ENCODE measurements at places on chromosomes 3 and 15. TPM values are rescaled to one million over a fixed set of nuclear protein-coding genes. Genes with fewer than 3 reads are reported as not detected.

PLIN1 gene
- 0.70 TPM for total RNA-seq

SMAD6 gene
- total RNA-seq: 17.5 TPM

ANKUB1 gene
- not detected for total RNA-seq

LTF gene
- total RNA-seq: not detected

FOXL2 gene
- total RNA-seq: 0.24 TPM

ERICH6 gene
- 0.83 TPM for total RNA-seq

DNA sequence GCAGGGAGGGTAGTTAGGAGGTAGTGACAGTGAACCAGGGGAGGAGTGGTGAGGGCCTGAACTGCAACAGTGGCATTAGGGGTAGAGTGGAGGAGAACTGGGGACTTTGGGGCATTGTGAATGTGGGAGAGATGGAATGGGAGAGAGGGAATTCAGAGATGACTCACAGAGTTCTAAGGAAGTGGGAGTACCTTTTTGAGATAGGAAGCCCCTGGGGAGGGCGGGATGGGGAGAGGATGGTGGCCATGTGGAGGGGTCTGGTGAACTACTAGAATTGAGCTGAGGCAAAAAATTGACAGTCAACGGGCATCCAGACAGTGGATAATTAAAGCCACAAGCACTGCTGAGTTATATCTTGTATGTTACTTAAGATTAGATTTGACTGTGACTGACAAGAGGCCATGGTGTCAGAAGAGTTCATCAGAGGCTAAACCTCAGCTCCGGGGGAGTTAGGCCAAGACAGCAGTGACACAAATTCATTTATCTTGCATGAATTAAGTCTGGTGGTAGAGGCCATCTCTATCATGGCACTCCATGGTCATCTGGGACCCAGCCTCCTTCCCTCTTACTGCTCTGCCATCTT is 34.0 kb downstream of the PLEKHO2 start:
- no peak for DNase-seq

DNA sequence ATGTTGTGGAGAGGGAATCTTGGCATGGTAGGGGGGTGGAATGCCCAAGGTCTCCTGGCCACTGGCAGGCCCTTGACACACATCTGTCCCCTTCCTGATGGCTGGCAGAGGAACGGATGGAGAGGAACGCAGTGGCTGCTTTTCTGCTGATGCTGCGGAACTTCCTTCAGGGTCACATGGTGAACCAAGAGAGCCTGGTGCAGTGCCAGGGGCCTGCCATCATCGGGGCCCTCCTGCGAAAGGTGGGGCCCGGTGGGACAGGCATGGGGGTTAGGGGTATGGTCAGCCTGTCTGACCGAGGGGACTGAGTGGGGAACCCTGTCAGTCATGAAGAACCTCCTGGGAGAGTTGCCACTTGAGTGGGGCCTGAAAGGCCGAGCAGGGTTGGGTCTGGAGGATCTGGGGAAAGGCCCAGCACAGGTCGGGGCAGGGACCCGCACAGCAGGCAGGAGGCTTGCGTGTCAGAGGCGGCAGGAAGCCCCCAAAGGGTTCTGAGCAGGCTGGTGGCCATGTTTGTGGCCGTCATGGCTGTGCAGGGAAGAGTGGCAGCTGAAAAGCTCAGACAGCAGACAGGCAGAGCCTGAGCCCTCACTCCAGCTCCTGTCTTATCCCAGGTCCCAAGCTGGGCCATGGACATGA is 18.1 kb downstream of the NBEAL2 start:
- no peak for DNase-seq

GRCh38 chr3:16104156-16104555 is 70.3 kb upstream of the GALNT15 start:
- DNase-seq: no peak

DNA sequence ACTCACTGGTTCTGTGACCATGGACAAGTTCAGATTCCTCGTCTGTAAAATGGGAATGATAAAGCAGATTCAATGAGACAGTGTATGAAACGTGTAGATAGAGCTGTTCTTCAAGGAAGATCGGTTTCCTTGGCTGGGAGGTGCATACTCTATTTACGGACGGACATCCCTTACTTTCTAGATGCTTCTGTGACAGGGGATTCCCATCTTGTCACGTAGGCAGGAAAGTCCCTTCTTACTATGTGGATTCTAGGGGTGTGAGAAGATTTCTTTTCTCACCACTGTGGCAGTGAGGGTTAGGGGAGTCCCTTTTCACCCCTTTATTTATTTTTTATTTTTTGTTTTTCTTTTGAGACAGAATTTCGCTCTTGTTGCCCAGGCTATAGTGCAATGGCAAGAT is 180.9 kb upstream of the TBL1XR1 start:
- DNase-seq: no peak

DNA sequence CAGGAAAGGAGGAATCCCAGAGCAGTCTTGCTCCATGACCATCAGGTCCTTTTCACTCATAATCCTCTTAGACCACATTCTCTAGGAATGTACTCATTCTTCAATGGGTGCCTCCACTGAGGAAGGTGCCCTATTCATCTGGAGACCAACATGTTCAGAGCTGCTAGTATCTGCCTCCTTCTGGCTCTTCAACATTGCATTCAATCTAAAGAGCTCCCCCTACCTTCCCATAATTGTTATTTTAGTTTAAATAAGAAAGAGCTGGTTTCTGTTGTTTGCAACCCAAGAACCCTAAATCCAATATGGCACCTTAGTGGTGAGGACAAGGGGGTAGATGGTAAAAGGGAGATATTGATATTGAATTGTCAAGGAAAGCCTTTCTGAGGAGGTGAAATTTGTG is 67.6 kb downstream of the SCN11A start:
- peak; percentile 8 for DNase-seq

- no peak for DNase-seq
Measured at GRCh38 chr3:178673529-178673928, 137.3 kb downstream of the KCNMB2 start.

- DNase-seq: peak; percentile 25
Measured at GRCh38 chr15:93245661-93246042, 156.6 kb upstream of the RGMA start.

DNA sequence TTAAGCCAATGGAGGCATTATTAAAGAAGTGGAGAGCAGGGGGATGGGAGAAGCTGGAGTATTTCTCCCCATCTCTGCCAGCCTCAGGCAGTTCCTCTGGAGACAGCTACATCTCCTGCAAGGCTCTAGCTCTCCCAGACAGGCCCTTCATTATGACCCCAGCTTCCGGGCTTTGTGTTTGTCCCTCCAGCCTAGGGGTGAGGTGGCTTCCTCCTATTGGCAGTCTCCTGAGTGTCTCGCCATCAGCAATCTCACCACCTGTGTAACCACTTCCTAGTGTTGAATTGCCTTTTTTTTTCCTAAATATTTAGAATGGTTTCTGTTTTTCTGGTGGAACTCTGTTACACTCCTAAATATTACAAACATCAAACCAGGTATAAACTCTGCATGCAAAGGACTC is 122.3 kb downstream of the FAM174B start:
- no peak for DNase-seq

- DNase-seq: no peak
Measured at GRCh38 chr3:41700155-41700554, 261.7 kb downstream of the ULK4 start.

DNA sequence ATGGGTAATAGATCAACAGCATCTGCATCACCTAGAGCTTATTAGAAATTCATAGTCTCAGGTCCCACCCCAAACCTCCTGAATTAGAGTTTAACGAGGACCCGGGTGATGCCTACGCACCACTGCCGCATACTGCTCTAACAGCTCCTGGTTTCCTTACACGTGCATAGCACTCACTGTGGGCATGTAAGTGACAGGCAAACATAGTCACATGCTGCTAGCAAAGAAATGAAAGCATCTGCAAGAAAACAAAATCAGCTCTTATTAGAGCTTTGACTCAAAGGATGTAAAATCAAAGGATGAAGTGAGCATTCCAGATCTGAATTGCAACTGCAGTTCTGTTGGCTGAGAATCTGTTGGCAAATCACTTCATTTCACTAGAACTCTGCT is 19.1 kb upstream of the RIOX2 start:
- DNase-seq: no peak

- DNase-seq: no peak
Measured at GRCh38 chr3:23565041-23565775, 240.5 kb upstream of the UBE2E1 start.

GRCh38 chr3:66665021-66665695 is 164.3 kb upstream of the LRIG1 start:
- no peak for DNase-seq

All from osteocyte (in vitro differentiated cells).